HFF-Myc (cell line): ENCODE measurements at places on chromosomes 3 and 15.
A peak's percentile ranks its signal among the peaks of the same experiment; 100 is the strongest.

DNA sequence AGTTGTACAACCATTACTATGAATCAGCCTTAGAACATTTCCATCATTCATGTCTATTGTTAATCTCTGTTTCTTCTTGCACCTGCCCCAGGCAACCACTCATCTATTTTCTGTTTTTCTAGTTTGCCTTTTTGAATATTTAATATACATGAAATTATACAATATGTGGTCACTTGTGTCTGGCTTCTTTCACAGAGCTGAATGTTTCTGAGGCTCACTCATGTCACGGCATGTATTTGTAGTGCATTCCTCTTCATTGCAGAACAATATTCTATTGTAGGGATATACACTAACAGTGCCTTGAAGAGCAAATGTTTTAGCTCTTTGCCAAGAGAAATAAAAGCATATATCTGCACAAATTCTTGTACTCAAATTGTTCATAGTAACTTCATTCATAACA lies 32.9 kb downstream of the CERS3 start:
- no peak for DNase-seq

DNA sequence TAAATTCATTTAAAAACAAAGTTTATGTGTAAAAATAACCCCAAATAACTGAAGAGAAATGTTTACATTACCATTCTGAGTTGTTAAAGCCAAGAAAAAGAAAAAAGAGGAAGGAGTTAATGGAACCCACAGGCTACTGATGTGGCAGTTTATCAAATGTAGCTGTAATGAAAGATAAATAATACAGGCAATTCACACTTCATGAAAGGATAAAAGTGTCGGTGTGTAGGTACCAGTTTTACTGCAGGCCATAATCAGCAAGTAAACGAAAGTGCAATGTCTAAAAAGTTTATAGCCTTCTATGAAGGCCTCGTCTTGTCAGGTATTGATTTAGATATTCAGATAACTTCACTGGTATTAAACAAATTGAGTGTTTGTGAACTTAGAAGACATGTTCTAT lies 164.6 kb downstream of the DPH6 start:
- DNase-seq = no peak

- no peak for DNase-seq
Measured at GRCh38 chr15:100681335-100681746, 79.0 kb downstream of the ASB7 start.

DNA sequence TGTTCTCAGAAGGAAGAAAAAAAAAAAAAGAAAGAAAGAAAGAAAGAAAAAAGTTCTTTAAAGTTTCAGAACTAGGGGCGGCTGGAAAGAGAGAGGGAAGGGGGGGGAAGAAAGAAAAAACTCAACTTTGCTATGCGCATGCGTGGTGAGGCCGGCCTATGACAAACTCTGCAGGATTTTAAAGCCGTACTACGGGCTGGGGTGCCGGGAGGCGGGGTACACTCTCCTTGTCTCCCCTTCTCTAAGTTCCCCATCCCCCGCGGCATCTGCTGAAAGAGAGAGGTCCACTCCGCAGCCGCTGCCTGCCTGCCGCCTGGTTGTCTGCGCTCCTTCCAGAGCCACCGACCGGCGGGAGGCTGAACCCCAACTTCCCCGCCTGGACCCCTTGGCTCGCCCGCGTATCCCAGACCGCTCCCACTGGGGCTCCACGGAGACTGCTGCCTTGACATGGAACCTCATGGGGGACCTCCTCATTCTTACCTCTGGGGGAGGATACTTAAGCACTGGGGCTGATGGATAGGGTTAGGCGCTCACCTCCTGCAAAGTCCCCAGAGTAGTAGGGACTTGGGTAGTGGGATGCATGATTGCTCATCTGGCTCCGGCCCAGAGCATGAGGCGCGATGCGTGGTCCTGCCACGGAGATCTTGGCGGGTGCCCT lies 1.4 kb upstream of the WNT5A start:
- no peak for DNase-seq

DNA sequence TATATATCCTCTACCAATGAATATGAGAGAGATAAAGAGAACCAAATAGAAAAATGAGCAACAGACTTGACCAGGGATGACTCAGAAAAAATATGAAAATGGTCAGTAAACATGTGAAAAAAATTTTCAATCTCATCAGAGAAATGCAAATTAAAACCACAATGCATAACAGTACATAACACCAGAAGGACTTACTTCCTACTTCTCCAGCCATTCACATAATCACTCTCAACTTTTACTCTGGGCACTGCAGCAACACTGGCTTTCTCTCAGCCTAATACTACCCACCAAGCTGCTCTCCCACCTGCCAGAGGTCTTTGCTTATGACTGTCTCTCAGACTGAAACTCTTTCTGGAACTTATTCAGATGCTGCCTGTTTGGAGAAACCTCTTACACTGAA lies 49.4 kb downstream of the DPH6 start:
- no peak for DNase-seq

GRCh38 chr15:80455668-80456442 lies 51.7 kb downstream of the ARNT2 start:
- DNase-seq = peak; percentile 84

- DNase-seq = no peak
Measured at GRCh38 chr15:41506796-41507341, 6.8 kb downstream of the LTK start.

- DNase-seq = no peak
Measured at GRCh38 chr3:188439080-188439479, 285.1 kb downstream of the LPP start.

DNA sequence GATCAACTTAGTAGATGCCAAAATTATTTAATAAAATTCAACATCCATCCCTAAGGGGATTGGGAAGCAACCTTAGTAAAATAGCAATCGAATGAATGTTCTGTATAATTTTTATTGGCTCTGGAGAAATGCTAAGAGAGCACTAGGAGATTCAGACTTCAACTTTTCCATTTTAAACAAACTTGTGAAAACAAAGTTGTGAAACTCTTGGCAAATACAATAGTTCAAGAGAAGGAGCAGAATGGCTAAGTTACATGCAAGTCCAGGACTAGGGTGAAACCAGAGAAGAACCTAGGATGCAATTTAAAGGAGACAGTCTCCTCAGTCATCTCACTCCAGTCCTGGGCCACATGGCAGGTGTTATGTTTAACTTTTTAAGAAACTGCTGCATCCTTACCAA lies 16.7 kb upstream of the ZNF280D start:
- no peak for DNase-seq

DNA sequence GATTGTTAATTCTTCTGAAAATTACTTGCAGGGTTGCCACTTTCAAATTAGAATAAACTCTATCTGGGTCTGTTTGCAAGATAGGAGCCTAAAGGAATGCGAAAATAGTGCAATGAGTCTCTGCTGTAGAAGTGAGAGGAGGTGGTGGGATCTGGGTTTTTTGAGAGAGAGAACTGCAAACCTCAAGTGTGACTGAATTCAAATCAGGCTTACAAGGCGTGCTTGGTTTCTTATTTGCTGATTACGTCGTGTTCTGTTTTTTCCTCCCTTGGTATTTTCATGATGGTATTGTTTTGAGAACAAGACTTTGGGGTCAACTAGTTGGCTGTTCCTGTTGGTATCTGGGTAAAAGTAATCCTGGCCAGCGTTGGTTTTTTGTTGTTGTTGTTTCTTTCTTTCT lies 490.9 kb upstream of the CFAP20DC start:
- DNase-seq = no peak

GRCh38 chr3:17182166-17182565 lies 297.4 kb downstream of the PLCL2 start:
- DNase-seq = no peak

DNA sequence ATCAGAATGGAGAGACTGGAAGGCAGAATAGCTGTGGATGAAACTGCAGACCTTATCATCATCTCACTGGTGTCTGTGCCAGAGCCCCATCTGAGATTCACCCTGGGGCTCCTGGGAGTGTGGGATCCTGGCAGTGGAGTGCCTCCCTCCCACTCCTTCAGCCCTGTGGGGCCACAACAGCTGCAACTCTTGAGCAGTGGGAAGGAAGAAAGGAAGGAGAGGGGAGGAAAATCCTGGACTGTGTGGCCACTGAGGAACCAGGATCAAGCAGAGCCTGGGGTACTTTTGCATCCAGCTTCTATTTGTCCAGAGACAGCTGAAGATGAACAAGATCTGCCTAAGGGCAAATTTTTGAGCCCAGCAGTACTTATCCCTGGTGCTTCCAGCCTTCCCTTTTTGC lies 13.1 kb upstream of the ALDH1A2 start:
- no peak for DNase-seq

GRCh38 chr3:127320529-127321121 lies 32.8 kb upstream of the PRR20G start:
- no peak for DNase-seq

- DNase-seq = no peak
Measured at GRCh38 chr3:185753354-185753753, 71.5 kb downstream of the IGF2BP2 start.

GRCh38 chr3:65828706-65829105 lies 210.0 kb downstream of the MAGI1 start:
- DNase-seq = no peak

GRCh38 chr15:64740311-64741170 lies 34.8 kb downstream of the RBPMS2 start:
- DNase-seq = peak; percentile 31
